ENCODE measurements at places on chromosomes 5 and 9.

- DNase-seq = no peak
Measured at GRCh38 chr9:130530938-130531337, 48.4 kb upstream of the FUBP3 start.

DNA sequence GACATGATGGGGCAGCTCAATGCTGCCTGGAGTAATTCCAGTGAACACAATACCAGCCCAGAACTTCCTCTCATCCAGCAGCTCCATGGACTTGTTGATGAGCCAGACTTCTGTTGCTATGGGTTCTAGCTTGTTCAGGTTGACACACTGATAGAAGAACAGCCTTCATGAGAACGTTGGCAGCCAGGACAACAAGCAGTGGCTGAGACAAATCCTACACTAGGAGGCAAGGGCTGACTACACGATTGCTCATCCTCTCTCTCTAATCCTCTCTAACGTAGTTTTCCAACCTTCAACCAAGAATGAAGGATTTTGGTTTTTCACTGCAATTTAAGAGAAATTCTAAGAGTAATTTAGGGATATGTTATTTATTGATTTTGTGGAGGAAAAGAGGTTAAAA is 67.8 kb downstream of the NIPSNAP3B start:
- no peak for DNase-seq

DNA sequence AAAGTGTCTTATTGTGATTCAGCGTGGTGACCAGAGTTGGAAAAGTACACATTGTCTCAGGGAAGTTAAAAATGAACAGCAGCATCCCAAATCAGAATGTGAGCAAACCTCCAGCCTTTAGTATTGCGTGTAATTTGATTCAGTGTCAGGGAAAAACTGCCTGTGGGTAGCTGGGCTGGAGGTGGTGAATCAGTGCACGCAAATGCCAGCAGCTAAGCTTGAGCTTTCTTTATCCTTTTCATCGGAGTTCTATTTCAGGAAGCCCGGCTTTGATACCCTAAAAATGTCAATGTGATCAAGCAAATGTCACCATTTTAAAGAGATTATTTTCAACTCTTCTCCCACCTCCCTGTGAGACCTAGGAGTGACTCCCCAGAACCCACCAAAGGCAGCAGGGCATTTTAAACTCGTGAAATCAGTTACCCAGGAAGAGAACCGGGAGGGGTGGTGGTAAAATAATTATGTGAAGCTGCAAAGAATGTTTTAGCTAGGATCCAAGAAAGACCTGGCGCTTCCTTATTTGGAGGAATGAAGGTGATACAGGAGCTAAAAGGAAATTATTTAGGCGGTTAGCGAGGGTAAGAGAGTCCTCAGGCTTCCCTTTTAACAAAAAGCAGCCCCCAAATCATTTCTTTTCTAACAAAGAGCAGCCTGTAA is 25.7 kb upstream of the C5orf47 start:
- no peak for DNase-seq

DNA sequence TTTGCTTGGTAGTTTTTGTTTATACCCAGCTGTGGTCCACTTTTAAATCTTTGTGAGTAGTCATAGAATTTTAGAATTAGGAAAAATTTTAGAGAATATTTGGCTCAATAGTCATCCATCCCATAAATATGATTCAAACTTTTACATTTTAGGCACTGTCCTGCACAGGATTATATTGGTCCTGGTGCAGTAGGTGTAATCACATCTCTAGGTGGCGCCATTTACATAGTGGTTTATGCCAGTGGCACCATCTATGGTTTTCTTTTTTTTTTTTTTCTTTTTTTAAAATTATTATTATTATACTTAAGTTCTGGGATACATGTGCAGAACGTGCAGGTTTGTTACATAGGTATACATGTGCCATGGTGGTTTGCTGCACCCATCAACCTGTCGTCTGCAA is 260.7 kb upstream of the KCNN2 start:
- no peak for DNase-seq

DNA sequence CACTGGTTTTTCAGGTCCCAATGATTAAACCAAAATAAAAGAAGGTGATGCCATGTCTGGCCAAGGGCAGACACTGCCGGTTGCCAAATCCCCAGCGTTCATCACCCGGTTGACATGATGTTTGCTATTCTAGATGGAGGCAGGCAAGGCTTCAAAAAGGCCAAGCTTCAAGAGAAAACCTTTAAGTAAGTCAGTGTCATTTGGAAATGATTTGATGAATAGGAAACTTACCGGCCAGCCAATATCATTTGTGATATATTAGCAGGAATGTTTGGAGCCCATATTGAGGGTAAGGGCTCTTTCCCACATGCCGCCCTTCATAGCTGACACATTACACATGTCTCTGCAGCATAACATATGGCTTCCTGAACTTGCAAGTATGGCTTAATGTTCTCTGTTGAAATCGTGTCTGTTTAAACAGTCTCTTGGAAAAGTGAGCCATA is 89.5 kb upstream of the TTC23L start:
- DNase-seq = no peak

DNA sequence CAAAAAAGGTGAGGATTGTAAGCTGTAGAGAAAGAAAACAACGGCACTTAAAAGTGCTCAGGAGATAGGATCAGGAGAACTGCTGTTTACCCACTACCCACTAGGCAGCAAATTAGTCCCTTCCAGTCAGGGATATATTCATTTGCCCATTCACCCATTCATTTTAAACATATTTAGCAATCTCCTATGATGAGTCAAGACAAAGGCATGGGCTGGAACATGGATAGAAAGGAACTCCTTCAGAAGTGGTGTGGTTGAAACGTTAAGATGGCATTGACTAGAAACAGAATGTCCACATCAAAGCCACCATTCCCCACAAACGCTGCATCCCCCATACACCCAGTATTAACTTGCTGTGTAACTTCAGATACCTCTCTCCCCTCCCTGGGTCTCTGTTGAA is 225.7 kb downstream of the ASTN2 start:
- DNase-seq = no peak

GRCh38 chr5:93249651-93250289 is 331.2 kb downstream of the NR2F1-AS1 start:
- DNase-seq = no peak

GRCh38 chr5:153489611-153490010 is 859 bp upstream of the GRIA1 start:
- DNase-seq = no peak

Measured in NCI-H2029 (cell line).